ENCODE measurements at places on chromosomes 11 and 22.

- peak; percentile 45 for DNase-seq
These were observed 12.3 kb upstream of the TXN2 start for GRCh38 chr22:36493690-36494110.

GRCh38 chr11:115498354-115498753 is 5.9 kb downstream of the CADM1 start:
- no peak for DNase-seq

DNA sequence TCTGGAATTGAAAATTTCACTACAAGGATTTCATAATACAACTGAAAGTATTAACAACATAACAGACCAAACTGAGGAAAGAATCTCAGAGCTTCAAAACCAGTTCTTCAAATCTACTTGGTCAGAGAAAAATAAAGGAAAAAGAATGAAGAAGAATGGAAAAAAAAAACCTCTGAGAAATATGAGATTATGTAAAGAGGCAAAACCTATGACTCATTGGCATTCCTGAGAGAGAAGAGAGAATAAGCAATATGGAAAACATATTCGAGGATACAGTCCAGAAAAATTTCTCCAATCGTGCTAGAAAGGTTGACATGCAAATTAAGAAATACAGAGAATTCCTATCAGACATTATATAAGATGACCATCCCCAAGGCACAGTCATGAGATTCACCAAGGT is 23.4 kb upstream of the GPR83 start:
- no peak for DNase-seq

GRCh38 chr11:4064278-4064955 is 30.2 kb upstream of the RRM1 start:
- DNase-seq = no peak

- DNase-seq = peak; percentile 16
These were observed 11.5 kb upstream of the FADD start for GRCh38 chr11:70191495-70192140.

DNA sequence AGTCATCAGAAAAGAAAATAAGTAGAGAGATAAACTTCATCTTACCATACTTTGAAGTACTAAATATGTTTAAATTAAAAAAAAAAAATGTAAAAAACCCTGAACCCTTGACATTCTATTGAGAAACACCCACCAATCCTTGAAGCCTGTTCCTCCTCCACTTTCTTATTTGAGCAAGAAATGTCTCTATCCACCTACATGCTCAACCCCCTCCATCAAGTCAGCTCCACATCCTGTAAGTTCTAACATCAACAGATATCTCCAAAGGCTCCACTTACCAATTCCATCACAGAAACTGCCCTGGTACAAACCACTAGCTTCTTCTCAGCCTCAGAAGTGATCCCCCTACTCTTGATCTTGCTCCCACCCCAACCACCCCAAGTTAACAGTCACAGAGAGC is 32.5 kb upstream of the FAT3 start:
- DNase-seq = no peak

- DNase-seq = no peak
These were observed 10.0 kb upstream of the ANKRD13D start for GRCh38 chr11:67278939-67279588.

DNA sequence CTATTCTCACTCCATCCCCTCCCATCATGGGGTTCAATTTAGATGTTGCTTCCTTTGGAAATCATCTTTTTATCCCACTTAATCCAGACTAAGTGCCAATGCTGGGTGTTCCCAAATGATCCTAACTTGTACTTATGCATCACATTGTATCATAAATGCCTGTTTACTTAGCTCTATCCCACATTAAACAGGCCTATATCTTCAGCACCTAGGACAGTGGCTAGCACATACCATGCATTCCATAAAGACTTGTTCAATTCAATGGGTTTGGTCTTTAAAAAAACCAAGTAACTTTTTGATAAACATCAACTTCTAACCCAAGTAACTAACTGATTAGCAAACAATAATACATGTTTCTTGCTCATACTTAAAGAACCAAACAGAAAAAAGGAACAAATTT is 40.6 kb downstream of the RSF1 start:
- DNase-seq = no peak

- DNase-seq = peak; percentile 32
These were observed 895 bp downstream of the TEAD1 start for GRCh38 chr11:12674936-12675696.

- no peak for DNase-seq
These were observed 4.2 kb upstream of the SERPINH1 start for GRCh38 chr11:75557666-75558494.

DNA sequence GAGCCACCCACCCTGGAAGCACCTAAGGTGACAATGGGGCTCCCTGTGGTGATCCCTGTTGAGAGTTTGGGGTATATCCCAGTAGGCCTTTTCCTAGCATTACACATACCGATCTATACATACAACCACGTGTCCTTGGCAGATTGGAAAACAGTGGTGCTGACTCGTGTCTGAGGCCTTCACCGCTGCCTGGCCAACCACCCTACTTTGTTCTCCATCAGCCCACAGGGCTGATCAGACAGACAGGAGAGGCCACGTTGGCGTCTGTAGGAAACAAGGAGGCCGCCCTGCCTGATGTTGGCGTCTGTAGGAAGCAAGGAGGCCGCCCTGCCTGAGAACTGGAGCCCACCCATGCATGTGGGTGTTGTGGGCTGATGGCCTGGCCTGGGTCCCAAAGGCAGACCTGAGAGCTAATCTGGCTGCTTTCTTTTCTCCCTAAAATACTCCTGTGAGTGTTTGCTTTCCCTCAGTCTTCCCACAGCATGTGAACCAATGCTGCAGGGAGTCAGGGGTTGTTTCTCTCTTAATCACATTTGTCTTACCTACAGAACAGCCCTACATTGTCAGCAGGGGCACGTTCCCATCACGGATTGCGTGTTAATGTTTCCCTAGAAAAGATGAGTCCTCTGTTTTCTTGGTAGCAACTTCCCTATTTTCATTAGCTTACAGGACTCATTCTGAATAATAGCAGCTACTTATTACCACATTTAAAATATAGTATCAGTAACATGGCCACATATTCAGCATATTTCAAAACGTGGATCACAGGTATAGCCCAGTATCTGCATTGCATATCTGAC is 57.2 kb downstream of the SBF1 start:
- DNase-seq = no peak

GRCh38 chr22:42721045-42721434 is 370 bp upstream of the A4GALT start:
- DNase-seq = no peak

GRCh38 chr11:32435511-32435941 is at the start of gene WT1:
TSS of gene WT1 (minus strand) at chr11:32435539.
- DNase-seq = no peak

- no peak for DNase-seq
These were observed 13.7 kb downstream of the GDPD4 start for GRCh38 chr11:77287615-77288273.

DNA sequence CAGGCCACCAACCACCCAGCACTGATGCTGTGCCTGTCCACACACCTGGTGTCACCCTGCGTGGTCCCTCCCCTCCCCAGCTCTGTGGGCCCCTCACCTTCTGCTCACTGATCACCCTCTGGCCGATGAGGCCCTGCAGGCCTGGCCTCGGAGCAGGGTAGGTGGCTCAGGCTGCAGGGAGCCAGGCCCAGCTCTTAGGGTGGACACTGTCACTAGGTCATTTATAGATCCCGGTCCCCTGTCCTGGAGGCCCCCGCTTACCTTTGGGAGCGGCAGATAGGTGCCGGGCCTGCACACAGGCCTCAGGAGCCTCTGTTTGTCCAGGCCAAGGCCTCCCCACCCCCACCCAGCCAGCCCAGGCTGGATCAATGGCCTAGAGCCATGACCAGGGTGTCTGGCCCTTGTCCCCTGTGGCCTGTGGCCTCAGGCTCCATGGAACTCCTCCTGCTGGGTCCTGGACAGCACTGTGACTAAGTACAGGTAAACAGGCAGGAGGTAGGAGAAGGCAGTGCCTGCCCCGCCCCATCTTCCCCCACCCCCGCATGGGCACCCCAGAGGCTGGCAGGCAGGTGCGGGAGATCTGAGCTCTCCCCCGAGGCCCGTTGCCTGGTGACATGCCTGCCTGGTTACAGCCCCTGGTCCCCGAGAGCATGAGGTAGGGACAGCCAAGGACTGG is at the start of gene TMPRSS6:
Gene TMPRSS6 (minus strand): TSS at position 472 of the 676 bp plus-strand sequence. CDS start 6,296 bp downstream, outside the sequence.
- DNase-seq = no peak

GRCh38 chr22:44357296-44357965 is 44.7 kb upstream of the SHISAL1 start:
- no peak for DNase-seq

DNA sequence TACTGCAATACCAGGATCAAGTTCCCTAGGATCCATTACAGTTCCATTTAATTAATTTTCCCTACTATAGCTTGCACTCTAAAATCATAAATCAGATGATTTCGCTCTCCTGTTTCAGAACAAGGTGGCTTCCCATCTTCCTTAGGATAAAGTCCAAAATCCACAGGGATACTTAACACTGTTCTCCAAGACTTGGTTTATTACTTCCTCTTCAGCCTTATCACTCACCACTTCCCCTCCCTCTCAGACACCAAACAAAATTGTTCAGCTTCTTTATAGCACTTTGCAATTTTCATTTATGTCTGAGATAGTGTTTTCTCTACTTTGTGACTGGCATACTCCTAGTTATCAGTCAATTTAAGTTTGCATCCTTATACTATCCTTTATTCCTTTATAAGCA is 124.6 kb downstream of the GRIA4 start:
- DNase-seq = no peak

DNA sequence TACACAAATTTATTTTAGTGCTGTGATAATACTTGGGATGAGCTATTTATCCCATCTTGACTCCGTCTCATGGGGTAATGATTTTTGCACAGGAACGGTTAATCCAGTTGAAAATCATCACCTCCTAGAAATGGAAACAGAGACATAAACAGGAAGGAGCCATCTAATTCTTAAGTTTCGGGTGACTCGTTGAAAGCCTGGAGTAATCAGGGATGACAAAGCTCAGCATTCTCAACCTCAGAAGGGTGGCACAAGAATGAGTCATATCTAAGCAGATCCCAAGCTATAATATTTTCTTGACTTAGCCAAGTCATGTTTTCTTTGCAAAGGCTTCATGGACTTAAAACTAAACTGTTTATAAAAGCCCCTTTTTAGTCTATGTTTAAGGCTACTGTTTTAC is 280.8 kb upstream of the CCDC90B start:
- no peak for DNase-seq

DNA sequence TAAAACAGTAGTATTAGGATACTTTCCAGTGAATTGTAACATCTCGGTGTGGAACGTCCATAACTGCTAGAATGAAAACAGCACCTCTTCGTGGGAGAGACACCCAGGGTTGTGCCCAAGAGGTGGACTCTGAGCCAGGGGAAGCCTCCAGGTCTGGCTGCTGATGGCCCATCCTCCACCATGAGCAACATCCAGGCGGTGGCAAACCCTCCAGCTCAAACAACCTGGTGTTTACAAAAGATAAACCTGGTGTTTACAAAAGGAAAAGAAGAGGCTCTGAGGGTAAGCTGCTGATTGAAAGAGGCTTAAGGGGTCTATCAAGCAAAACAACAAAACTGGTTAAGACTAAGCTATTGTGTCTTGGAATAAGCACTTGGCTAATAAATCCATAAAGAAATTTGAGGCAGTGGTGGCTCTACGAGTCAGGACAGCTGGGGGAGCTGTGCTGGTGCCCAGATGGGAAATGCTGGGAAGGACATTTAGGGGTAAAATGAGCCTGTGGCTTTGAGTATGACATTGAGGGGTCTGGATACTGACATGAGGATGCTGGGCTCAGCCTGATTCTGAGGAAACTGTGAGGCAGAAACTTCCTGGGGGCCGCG is 909.0 kb downstream of the BRD1 start:
- peak; percentile 17 for DNase-seq

- no peak for DNase-seq
These were observed 379 bp upstream of the SLC3A2 start for GRCh38 chr11:62880231-62880802.

GRCh38 chr11:133520707-133521106 is 11.6 kb downstream of the OPCML start:
- no peak for DNase-seq

DNA sequence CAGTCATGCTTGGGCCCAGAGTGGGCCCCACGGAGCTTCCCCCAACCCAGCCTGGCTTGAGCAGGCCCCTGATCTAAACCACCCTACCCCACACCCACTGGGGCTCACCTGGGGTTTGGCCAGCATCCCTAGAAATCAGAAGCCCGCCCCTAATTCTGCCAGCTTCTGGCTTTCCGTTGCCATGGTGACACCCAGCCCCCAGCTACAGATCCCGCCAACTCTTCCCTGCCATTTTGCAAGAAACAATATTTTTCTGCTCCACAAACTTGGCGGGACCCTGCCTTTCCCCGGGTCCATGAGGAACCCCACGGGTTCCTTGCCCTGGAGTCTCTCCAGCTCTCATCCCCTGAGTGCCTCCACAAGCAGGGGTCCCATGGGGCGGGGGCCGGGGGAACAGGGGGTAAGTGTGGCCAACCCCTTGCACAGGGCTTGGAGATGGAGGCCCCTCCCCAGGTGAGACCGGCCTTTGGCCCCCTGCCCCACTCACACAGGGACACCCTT is 90.0 kb downstream of the CDKN1C start:
- no peak for DNase-seq

GRCh38 chr22:35367331-35367886 is 13.5 kb upstream of the HMOX1 start:
- DNase-seq = no peak

- DNase-seq = no peak
These were observed 77.5 kb downstream of the CNTN5 start for GRCh38 chr11:99098258-99098657.

DNA sequence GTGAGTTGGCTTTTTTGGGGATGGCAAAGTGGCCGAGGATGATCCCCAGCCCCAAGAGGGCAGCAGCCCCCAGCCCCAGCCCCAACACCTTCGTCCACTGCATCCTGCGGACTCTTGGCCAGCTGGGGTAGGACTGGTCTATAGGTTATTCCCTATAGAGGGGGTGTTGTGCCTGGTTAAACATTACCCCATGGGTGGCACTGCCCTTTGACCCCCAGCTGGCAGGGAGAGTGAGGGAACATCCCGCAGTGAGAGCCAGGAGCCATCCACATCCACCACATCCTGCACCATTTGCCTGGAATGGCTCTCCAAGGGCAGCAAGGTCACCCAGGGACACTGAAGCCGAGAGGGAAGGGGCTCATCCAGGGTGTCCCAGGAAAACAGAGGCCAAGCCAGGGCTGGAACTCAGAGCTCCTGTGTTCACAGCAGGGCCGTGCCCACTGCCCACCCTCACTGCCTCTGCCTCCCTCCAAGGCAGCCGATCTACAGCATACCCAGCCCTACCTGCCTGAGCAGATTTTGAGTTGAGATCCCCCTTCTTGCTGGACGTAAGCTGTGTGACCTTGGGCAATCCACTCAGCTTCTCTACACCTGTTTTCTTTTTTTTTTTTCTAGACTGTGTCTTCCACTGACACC is at the start of gene NAALADL1:
Gene NAALADL1 (minus strand): TSS at position 135 of the 636 bp plus-strand sequence. CDS start 32 bp downstream, at position 103.
- DNase-seq = no peak

GRCh38 chr11:85699957-85700741 is 14.2 kb upstream of the CCDC89 start:
- no peak for DNase-seq

All from hippocampal formation (tissue), 2 donors.